ENCODE measurements at places on chromosomes 4 and X. TPM values are rescaled to one million over a fixed set of nuclear protein-coding genes. Genes with fewer than 3 reads are reported as not detected.

Gene NSUN7
- under 0.01 TPM for total RNA-seq

Gene CLDN2
- under 0.01 TPM for total RNA-seq

Gene CLDN34
- total RNA-seq = not detected

Gene BEX4
- 21.1 TPM for total RNA-seq

Gene GAGE12E
- total RNA-seq = not detected

Gene KIF4A
- 23.8 TPM for total RNA-seq

Gene GJB1
- total RNA-seq = not detected

Gene EPHA5
- total RNA-seq = 7.1 TPM

Gene PAGE1
- not detected for total RNA-seq

Gene MTMR8
- total RNA-seq = 0.19 TPM

Gene CPZ
- 1.5 TPM for total RNA-seq

Gene ACSL4
- 196 TPM for total RNA-seq

Gene ETNPPL
- total RNA-seq = not detected

Gene LARP1B
- 18.6 TPM for total RNA-seq

Gene PLAC8
- total RNA-seq = 0.28 TPM

Gene FOXR2
- total RNA-seq = not detected

Gene SH3BGRL
- total RNA-seq = 69.9 TPM

Gene GSX2
- under 0.01 TPM for total RNA-seq

Gene SORBS2
- 22.6 TPM for total RNA-seq

Gene NEIL3
- total RNA-seq = 15.0 TPM

Gene CT45A10
- total RNA-seq = not detected

Gene DEFB131A
- not detected for total RNA-seq

Gene TRIM60
- total RNA-seq = not detected

Gene GLRA2
- not detected for total RNA-seq

Gene TMEM156
- under 0.01 TPM for total RNA-seq

Gene SPIN2A
- 0.38 TPM for total RNA-seq

Gene PRKG2
- 18.9 TPM for total RNA-seq

Gene CORIN
- 0.85 TPM for total RNA-seq

Gene CXCL1
- 80.9 TPM for total RNA-seq

Gene ZFP92
- 0.19 TPM for total RNA-seq

Gene CXorf51A
- total RNA-seq = not detected

Gene PPEF2
- 0.19 TPM for total RNA-seq

Gene TLR10
- not detected for total RNA-seq

Gene MAGEE2
- total RNA-seq = not detected

Gene CXCL3
- total RNA-seq = 5.4 TPM

Gene PUDP
- 3.9 TPM for total RNA-seq

Gene TAF7L
- total RNA-seq = 0.38 TPM

Gene RXFP1
- total RNA-seq = 18.6 TPM

Gene C4orf54
- total RNA-seq = not detected

Gene HMGN5
- total RNA-seq = 2.5 TPM

Gene EGF
- 0.19 TPM for total RNA-seq

Gene WNK3
- 1.1 TPM for total RNA-seq

Gene OPN1MW2
- not detected for total RNA-seq

Gene PCYT1B
- total RNA-seq = under 0.01 TPM

All from regular cardiac myocyte (primary cell).